Fibroblast of lung (primary cell): ENCODE measurements at places on chromosomes 3 and 15. TPM values are rescaled to one million over a fixed set of nuclear protein-coding genes. Genes with fewer than 3 reads are reported as not detected.

GRCh38 chr3:42906848-42907183, 874 bp downstream of the ZNF662 start:
- no peak for DNase-seq

GRCh38 chr3:124428372-124429128, 301.7 kb upstream of the UMPS start:
- DNase-seq = peak; percentile 3

GRCh38 chr15:32878869-32879805, 161.3 kb downstream of the GREM1 start:
- DNase-seq = peak; percentile 52

The ATP2B2 gene
- total RNA-seq = not detected in 2 replicates

DNA sequence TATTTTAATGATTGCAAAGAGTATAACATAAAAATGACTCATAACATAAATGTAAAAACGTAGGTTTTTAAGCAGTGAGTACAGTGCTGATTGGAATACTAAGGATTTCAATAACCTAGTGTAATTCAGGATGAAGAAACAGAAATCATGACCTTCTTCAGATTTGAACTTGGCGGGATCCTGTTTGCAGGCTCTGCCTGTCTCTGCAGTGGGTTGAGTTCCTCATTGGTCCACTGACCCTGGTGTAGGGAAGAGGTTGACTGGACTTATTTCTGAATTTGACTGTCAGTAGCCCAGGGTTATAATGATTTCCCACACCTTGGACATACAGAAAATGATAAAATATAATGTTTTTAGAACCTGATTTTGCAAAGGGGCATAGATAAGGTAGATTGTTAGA, 171.7 kb downstream of the FNDC3B start:
- DNase-seq = no peak

The GXYLT2 gene
- 6.6 and 14.1 TPM in 2 replicates for total RNA-seq

The ROBO2 gene
- total RNA-seq = 1.5 and 1.8 TPM in 2 replicates

- DNase-seq = no peak
Measured at GRCh38 chr3:125043599-125044151, 12.1 kb downstream of the HEG1 start.

The DNAJB8 gene
- total RNA-seq = not detected in 2 replicates

DNA sequence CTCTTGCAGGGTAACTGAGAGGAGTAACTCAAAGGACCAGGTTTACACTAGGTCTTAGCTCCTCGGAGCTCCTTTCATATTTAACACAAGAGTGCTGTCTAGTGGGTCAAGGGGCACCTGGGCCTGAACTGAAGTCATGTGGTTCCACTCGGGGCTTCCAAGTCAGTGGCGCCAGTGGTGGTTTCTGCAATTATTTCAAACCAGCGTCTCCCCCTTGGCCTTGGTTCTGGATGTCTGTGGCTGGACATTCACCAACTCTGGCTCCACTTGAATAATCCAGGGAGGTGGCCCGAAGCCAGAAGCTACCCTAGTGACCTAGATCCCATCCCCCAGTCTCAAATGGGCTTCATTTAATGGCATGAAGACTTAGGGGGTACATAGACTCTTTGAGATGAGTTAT, 144.3 kb upstream of the ADAMTS9 start:
- no peak for DNase-seq

DNA sequence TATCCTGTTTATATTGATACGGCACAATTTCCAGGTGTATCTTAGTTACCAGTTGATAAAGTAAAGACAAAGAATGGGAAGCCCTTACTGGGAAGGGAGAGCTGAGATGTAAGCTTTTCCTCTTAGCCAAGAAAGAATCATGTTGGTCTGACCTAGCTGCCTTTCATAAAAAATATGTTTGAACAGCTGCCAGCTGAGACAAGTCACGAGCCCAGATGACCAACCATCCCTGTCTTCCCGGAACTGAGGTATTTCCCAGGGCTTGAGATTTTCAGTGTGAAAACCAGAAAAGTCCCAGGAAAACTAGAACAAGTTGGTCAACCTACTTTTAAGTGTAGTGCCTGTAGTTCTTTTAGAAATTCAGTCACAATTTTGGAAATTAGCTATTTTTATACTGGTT, 3.6 kb upstream of the MYH15 start:
- peak; percentile 10 for DNase-seq

DNA sequence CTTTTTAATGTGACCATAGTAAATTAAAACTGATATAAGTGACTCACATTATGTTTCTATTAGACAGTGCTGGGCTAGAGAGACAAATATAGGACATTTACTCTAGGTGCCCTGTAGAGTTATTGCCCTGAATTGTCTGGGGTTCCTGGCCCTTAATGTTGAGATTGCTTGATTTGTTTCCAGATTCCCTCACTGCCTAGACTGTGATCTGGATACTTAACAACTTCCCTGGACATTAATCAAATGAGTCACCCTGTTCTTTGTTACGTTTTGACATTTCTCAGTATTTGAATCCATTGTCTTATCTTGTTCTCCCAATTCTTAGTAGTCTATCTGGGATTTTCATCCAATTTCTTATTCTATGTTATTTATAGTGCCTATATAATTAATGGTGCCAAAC, 65.8 kb downstream of the DTWD1 start:
- peak; percentile 17 for DNase-seq

GRCh38 chr15:69610277-69610676, 157.7 kb downstream of the RPLP1 start:
- DNase-seq = no peak

DNA sequence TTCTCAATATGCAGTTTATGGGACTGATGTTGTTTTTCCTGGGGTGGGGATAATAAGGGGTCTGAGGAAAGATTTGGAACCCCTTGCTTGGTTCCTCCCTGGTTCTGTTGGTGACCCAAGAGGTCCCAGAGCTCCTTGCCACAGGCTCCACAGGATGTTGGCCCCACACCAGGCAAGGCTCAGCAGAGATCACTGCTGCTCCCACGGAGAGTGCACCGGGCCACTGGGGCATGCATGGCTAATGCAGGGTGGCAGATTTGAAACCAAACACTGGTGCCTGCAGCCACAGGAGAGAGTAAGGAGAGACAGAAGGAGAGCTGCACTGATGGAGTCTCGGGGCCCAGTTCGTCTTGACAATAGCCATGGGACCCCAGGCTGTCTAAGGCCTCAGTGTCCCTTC, 2.5 kb downstream of the FAM107A start:
- DNase-seq = no peak

DNA sequence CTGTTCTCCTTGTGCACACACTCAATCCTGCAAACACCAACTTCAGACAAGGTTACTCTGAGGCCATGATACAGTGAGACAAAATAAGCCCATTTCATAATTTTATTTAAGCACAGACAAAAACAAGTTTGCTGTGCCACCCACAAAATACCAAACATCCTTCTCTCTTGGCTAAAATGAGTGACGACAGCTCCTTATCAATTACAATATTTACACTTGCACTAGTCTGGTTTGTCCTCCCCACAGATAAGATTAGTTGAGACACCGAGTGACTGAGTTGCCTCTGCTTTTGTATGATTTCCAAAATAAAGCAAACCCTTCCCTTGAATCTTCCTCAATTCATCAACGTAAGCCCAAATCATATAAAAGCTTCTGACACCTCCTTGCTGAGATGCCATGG, 233.5 kb upstream of the ATP10A start:
- DNase-seq = no peak

GRCh38 chr3:10417847-10418246, 87.5 kb downstream of the ATP2B2 start:
- DNase-seq = peak; percentile 49

DNA sequence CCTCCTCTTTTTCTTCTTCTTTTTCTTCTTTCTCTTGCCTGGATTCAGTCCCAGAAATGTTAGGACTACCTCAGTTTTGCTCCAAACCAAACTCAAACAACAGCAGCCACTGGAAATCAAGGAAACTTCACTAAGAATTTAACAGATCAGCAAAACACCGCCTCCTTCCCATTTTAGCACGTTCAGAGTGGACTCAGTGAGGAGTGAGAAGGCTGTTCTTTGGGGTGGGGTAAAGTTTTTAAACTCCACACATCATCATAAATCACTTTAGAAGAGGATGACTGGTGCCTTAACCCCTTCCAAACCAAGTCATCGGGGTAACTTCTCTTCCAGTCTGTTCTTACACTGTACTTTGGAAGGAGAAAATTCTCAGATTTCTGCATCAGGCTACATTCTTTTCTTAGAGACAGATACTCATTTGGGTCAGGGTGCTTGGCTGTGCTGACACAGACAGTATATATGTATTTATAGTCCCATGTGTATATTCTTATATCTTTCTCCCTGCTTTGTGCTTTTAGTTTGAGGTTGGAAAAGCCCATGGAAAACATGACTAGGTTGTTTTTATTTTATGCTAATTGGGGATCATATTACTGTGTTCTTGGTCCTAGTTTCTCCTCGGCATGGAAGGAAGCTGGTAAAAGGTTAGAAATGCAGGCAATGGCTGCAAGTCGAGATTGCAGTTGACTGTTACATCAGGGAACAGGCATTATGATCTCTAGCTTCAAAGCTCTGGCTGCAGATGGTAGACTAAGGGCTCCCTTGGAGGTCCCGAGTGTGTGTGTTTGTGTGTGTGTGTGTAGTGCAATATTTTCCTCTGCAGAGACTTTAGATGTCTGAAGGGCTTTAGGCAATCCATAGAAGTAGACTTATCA, at the start of gene CCDC80:
CCDC80 (minus strand) TSS at position 214 of the 872 bp plus-strand sequence. CDS start 1,238 bp downstream, outside the sequence.
- DNase-seq = peak; percentile 98

- no peak for DNase-seq
Measured at GRCh38 chr3:150179330-150179729, 208.6 kb upstream of the PFN2 start.

GRCh38 chr3:94615275-94616065, 552.6 kb downstream of the NSUN3 start:
- peak; percentile 11 for DNase-seq

GRCh38 chr3:187277129-187277462, 14.4 kb downstream of the MASP1 start:
- no peak for DNase-seq
